ENCODE measurements at places on chromosomes 6 and 20. TPM values are rescaled to one million over a fixed set of nuclear protein-coding genes. Genes with fewer than 3 reads are reported as not detected.
A peak's percentile ranks its signal among the peaks of the same experiment; 100 is the strongest.

GGTLC1 gene
- not detected for total RNA-seq

STX16 gene
- total RNA-seq: 55.0 TPM

TPBG gene
- 10.4 TPM for total RNA-seq

ABCC10 gene
- 44.5 TPM for total RNA-seq

ADTRP gene
- not detected for total RNA-seq

TRIM40 gene
- total RNA-seq: not detected

ADIG gene
- total RNA-seq: not detected

DNA sequence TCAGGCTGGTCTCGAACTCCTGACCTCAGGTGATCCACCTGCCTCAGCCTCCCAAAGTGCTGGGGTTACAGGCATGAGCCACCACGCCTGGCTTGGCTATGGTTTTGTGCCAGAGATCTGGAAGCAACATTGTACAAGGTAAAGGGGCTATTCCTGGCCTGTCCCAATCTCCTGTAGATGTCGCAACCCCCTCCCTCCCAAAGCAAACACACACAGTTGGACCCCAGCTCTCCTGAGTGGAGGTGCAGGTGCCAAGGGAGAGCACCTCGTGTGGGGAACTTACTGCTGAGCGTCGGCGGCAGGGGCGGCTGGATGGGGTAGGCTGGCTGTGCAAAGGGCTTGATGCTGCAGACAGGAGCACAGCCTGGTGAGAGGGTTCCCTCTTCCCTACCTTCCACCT is 8.8 kb downstream of the RPL10A start:
- H3K27ac ChIP-seq: no peak overlapping the region
- H3K27me3 ChIP-seq: no peaks in the 10 kb centered on the region
- no peak overlapping the region for H3K4me3 ChIP-seq
- no peaks in the 10 kb centered on the region for H3K36me3 ChIP-seq

DNA sequence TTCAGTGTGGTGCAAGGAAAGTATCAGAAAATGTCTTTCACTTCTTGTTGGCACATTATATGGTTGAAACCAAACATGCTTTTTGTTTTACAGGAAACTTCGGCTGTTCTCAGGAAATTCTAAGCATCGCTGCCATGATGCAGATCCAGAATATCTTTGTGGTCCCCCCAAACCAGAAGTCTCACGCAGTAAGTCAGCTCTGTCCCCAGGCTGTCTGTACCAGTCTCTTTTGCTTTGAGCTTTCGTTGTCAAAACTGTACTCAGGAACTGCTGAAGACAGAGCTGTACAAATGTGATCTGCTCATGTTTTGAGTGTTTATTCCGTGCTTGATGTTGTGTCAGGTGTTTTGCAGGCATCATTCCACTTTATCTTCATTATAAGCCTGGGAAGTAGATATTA is 59.6 kb downstream of the DHX35 start:
- H3K27me3 ChIP-seq: no peaks in the 10 kb centered on the region
- no peak overlapping the region for H3K27ac ChIP-seq
- H3K4me1 ChIP-seq: no peaks in the 10 kb centered on the region
- H3K4me3 ChIP-seq: no peak overlapping the region
- peaks cover 29% of the 10 kb centered on the region for H3K36me3 ChIP-seq

- DNase-seq: no peak
- H3K36me3 ChIP-seq: peaks cover 8% of the 10 kb centered on the region
- H3K4me1 ChIP-seq: peaks cover 2% of the 10 kb centered on the region
- H3K4me3 ChIP-seq: no peak overlapping the region
Observed at GRCh38 chr6:96532399-96532798, 10.8 kb downstream of the UFL1 start.

DNA sequence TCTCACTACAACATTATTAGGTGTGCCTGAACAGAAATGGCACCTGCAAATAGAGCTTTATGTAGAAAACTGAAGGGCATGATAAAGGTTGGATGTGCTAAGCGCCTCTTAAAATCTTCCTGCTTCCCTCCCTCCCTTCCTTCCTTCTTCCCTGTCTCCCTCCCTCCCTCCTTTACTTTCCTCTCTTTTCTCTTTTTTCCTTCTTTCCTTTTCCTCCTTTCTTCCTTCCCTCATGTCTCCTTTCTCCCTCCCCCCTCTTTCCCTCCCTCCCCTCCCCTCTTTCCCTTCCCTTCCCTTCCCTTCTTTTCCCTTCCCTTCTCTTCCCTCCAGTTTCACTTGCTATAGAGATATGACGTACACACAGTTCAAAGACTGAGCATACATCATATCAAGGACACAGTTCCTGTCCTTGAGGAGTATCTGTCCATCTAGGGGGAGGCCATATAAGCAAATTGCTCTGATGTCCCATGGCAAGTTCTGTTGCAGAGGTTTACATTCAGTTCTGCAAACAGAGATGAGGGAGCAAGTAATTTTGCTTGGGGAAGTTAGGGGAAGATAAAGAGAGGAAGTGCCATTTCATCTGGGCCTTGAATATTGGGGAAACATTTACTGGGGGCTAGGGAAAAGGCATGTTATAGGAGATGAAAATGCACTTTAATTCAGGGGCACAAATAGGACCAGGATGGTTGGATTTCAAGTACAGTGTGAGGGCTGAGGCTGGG is 79.0 kb upstream of the EEF1E1 start:
- H3K4me3 ChIP-seq: no peak overlapping the region
- DNase-seq: no peak
- no peak overlapping the region for H3K27ac ChIP-seq
- no peaks in the 10 kb centered on the region for H3K36me3 ChIP-seq

GRCh38 chr20:20594171-20594530 is 118.3 kb downstream of the RALGAPA2 start:
- no peaks in the 10 kb centered on the region for H3K36me3 ChIP-seq
- no peak overlapping the region for H3K27ac ChIP-seq
- H3K27me3 ChIP-seq: no peaks in the 10 kb centered on the region

DNA sequence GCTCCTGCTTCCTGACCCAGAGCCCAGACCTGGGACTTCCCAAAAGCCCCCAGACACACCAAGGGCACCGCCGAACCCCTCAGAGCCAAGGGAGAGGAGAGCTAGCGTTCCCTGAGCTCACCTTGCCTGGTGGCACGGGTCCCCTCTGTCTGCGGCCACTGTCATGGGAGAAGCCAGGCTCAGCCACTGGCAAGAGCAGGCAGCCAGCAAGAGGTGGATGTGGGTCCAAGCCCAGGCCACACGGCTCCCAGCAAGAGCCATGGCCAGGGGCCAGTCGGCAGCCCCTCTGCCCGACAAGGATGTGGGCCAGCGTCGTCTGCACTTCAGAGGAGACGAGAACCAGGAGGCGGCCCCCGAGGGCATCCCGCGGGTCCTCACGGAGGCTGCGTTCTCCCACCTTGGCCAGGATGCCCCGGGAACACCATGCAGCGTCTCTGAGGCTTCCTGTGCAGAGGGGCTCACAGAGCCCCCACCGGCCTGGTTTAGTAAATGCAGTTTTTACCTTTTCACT is 2.2 kb upstream of the PPDPF start:
- H3K4me1 ChIP-seq: peaks cover 24% of the 10 kb centered on the region
- no peak overlapping the region for H3K4me3 ChIP-seq
- no peak for DNase-seq
- H3K27ac ChIP-seq: no peak overlapping the region
- H3K27me3 ChIP-seq: no peaks in the 10 kb centered on the region
- H3K36me3 ChIP-seq: no peaks in the 10 kb centered on the region

DNA sequence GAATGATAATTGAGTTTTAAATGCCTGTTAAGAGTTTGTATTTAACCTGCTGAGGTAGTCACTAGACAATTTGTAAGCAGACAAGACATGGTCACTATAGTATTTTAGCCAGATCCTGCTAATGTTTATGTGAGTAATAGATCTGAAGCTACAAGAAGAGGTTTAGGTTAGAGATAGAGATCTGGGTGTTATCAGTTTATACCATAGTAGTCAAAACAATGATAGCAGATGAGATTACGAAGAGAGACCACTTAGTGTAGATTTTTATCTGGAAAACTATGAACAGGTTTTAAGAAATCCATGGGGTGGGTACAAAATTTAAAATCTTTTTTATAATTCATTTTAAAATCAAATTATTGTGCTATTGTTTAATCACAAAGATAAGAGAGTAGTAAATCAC is 47.5 kb downstream of the PHIP start:
- no peaks in the 10 kb centered on the region for H3K36me3 ChIP-seq
- no peak overlapping the region for H3K4me3 ChIP-seq
- H3K4me1 ChIP-seq: no peaks in the 10 kb centered on the region
- DNase-seq: no peak
- H3K27me3 ChIP-seq: no peaks in the 10 kb centered on the region

- no peak for DNase-seq
- H3K27me3 ChIP-seq: no peaks in the 10 kb centered on the region
- H3K4me1 ChIP-seq: peaks cover 61% of the 10 kb centered on the region
- H3K27ac ChIP-seq: no peak overlapping the region
Observed at GRCh38 chr6:33209856-33210255, 1.6 kb downstream of the RING1 start.

DNA sequence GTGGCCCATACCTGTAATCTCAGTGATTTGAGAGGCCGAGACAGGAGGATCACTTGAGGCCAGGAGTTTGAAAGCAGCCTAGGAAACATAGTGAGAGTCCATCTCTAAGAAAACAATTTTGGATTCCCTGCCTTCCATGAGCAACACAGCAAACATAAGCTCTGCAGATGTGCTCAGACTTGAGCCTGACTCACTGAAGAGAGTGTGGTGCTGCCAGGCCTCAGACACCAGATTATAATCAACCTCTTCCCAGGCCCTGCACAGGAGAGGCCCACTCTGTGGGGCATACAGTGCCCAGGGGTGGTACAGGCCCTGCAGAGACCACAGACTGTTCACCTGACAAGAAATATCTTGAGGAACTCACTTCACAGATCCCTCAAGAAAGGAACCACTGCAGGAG is 19.9 kb downstream of the HLA-DPB1 start:
- no peaks in the 10 kb centered on the region for H3K4me1 ChIP-seq
- H3K27ac ChIP-seq: no peak overlapping the region
- H3K27me3 ChIP-seq: no peaks in the 10 kb centered on the region

DNA sequence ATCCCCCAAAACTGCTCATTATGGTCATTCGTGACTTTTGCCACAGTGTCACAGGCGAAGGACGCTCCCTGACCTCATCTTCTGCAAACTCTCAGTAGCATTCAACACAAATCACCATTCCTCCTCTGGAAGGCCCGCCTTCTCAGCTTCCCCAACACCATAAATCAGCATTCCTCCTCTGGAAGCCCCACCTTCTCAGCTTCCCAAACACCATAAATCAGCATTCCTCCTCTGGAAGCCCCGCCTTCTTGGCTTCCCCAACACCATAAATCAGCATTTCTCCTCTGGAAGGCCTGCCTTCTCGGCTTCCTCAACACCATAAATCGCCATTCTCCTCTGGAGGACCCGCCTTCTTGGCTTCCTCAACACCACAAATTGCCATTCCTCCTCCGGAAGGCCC is 288.0 kb upstream of the AGPAT4 start:
- H3K4me1 ChIP-seq: no peaks in the 10 kb centered on the region
- no peaks in the 10 kb centered on the region for H3K36me3 ChIP-seq
- H3K27me3 ChIP-seq: no peaks in the 10 kb centered on the region
- no peak overlapping the region for H3K4me3 ChIP-seq
- H3K27ac ChIP-seq: no peak overlapping the region

DNA sequence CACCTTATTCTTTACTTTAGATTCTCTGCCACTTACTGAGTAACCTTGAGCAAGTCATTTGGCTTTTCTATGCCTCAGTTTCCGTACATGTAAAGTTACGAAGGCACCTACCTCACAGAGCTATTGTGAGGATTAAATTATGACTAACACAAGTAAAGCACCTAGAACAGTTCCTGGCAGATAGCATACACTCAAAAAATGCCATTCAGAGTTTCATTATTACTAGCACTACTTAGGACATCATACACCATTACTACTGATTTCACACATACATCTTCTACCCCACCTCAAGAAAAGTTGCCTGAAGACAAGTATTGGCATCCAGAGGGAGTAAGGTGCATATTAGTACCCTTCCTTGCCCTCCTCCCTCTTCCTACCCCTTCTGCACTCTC is 107.8 kb downstream of the OGFRL1 start:
- H3K27me3 ChIP-seq: no peaks in the 10 kb centered on the region
- no peaks in the 10 kb centered on the region for H3K36me3 ChIP-seq
- H3K27ac ChIP-seq: no peak overlapping the region

DNA sequence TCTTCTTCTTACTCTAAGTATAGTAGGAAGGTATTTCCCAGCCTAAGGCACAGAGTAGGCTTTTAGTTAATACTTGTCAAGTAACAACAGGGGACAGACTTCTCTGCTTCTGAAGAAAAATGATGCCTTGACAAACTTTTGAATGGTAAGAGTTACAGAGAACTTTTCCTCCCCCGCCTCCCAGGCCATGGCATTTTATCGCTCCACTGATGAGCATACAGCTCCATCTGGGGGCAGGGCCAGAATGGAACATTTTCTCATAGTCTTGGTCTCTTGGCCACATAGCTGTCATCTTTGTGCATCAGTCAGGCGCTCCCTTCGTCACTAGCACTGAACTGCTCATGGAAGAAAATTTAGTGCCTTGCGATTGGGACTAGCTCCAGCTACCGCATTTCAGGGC is 1066.8 kb upstream of the CITED2 start:
- peaks cover 8% of the 10 kb centered on the region for H3K4me1 ChIP-seq
- no peak overlapping the region for H3K27ac ChIP-seq
- peak; percentile 48 for DNase-seq
- H3K27me3 ChIP-seq: no peaks in the 10 kb centered on the region

DNA sequence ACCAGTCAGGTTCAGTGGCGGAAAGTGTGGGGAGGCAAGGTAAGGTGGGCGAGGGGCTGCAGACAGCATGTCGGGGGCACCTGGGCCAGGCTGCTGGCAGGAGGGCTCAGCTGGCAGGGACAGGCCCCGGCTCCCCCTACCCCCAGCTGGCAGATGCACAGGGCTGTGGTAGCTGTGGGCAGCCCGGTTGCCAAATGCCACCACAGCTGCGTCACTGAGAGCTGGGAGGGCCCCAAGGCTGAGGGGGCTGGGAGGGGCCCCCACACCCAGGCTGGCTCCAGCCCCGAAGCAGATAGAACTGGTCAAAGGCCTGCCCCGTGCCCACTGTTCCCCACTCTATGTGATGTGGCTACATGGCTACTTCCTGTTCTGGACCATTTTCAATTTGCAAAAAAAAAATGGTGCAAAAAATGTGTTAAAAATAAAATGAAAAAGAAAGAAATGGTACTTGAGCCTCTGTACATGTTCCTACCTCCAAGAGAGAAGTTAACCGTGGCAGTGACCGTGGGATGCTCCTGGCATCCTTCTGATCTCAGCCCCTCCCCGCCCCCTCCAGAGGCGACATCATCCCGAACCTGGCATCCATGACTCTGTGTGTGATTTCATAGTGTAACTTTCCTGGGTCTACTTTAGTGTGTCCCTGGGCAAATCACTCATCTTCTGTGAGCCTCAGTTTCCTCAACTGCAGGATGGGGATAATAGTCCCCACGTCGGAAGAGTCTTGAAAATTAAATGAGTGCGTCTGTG is 64.4 kb downstream of the UBE2V1 start:
- H3K4me3 ChIP-seq: no peak overlapping the region
- no peaks in the 10 kb centered on the region for H3K27me3 ChIP-seq
- H3K36me3 ChIP-seq: no peaks in the 10 kb centered on the region
- no peak overlapping the region for H3K27ac ChIP-seq
- H3K4me1 ChIP-seq: peaks cover 3% of the 10 kb centered on the region
- no peak for DNase-seq

Measured in body of pancreas (tissue), 4 donors.